NCI-H187 (cell line): ENCODE measurements at places on chromosomes 16 and 17.

GRCh38 chr16:22054847-22055590 is 37.3 kb upstream of the VWA3A start:
- no peak for DNase-seq

DNA sequence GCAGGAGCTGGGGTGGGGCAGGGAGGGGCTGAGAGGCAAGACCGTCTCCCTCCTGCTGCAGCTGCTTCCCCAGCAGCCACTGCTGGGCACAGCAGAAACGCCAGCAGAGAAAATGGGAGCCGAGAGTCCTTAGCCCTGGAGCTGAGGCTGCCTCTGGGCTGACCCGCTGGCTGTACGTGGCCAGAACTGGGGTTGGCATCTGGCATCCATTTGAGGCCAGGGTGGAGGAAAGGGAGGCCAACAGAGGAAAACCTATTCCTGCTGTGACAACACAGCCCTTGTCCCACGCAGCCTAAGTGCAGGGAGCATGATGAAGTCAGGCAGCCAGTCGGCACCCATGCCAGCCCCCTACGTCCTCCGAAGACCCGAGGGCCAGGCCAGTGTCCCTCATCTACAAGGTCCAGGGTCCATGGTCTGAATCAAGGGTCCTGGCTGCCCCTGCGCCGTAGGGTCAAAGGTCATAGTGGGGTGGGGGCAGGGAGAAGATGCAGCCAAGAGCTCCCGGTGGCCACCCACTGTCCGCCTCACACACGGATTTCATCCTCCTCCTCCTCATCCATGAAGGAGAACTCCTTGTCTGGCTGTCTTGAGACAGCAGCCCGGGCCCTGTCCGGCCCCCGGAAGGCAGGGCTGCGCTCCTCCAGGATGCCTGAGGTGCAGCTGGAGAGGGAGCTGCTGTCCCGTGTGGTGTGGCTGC is 23.4 kb upstream of the CPSF4L start:
- no peak for DNase-seq

DNA sequence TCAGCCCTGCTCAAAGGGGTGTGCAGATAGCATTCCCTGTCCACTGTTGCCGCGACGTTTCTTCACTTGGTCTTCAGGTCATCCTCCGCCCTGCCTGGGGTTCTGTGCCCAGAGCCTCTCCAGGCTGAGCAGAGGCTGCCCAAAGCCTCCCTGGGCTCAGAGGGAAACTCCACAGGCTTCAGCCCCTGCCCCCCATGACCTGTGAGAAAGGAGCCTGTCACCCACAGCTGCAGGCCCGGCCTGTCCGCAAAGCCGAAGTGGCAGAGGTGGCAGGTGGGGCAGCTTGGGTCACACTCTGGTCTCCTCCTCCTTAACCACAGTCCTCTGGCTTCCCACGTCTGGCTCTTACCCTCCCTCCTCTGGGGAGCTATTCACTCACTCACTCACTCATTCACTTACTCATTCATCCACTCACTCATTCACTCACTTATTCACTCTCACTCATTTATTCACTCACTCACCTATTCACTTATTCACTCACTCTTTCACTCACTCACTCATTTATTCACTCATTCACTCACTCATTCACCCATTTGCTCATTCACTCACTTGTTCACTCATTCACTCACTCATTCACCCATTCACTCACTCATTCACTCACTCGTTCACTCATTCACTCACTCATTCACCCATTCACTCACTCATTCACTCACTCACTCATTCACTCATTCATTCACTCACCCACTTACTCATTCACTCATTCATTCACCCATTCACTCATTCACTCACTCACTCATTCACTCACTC is 7.1 kb upstream of the CPSF4L start:
- DNase-seq, result no peak

DNA sequence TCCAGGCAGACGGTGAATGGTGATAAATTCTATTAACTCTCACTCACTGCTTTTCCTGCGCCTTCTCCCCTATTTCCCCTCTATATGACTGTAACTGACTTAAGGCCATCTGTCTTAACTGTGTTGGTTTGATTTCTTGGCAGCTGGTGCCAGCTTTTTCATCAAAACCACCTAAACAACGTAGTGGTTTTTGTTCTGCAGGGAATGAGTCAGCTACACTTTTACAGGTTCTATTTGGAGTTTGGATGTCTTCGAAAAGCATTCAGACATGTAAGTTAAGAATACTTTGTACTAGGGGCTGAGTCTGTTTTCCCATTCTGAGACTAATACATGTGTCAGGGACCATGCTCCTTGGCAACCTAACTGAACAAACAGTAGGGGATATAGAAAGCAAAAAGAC is 8.5 kb downstream of the REXO5 start:
- DNase-seq, result no peak

GRCh38 chr17:44065668-44066203 is 735 bp downstream of the LSM12 start:
- no peak for DNase-seq

- no peak for DNase-seq
Measured at GRCh38 chr16:54284319-54284930, 2.2 kb downstream of the IRX3 start.

DNA sequence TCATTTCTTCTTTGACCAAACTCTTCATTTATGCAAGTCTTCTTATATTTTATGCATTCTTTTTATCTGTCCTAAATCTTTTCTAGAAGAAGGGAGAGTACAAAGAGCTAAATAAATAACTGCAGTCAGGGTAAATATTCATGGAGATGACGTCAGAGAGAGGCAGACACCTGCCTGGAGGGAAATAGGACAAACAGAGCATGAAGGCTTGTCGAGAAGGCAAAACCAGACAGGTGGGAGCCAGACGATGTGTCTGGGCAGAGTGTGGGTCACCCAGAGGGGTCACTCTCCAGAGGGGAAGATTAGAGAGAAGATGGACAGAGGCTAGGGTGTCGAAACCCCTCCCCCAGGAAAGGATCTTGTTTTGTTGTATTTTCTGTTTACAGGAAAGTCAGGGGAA is 78.3 kb upstream of the RPL38 start:
- no peak for DNase-seq

- no peak for DNase-seq
Measured at GRCh38 chr16:68772871-68773270, 35.8 kb downstream of the CDH1 start.

DNA sequence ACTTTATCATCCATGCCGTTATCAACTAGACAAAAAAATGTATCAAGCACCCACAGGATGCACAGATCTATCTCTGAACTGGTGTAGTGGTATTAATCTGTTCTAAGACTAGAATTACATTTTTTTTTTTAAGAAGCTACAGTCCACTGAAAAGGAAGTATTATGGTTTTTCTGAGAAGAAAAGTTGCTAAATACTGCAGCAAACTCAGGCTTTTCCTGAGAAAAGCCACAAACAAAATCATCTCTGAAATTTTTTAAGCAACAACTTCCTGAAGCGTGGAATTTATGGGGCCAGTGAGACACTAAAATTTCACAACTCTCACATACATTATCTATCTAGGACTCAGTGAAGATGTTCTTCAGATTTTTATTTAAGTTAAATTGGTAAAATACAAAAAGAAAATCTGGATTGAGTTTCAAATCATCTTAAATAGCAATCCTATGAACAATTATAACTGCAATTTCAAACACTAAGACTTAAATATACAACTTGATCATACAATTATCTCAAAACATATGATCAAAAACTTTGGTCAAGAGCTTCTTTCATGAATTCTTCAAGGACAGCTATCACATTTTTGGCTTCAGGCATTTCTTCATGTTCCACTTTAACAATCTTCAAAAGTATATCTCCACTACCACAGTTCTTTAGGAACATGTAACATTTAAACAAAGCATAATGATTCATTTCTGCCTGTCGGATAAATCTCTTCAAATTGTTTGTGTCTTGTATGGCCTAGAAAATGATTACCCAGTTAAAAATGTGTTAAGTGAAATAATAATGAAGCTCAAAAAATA is 10.5 kb downstream of the C17orf75 start:
- DNase-seq, result no peak

GRCh38 chr17:27512511-27513346 is 56.5 kb downstream of the KSR1 start:
- no peak for DNase-seq

GRCh38 chr16:8407351-8407750 is 183.0 kb downstream of the TMEM114 start:
- DNase-seq, result no peak

- DNase-seq, result no peak
Measured at GRCh38 chr16:88983165-88983564, 6.2 kb upstream of the CBFA2T3 start.

GRCh38 chr17:1562176-1562643 is 382 bp downstream of the PITPNA start:
- no peak for DNase-seq

GRCh38 chr16:3013491-3013951 is 798 bp downstream of the CLDN9 start:
- DNase-seq, result no peak

GRCh38 chr17:16997514-16998429 is 25.9 kb upstream of the TNFRSF13B start:
- DNase-seq, result no peak

GRCh38 chr17:80468242-80468641 is 8.2 kb downstream of the NPTX1 start:
- no peak for DNase-seq

GRCh38 chr16:1572673-1573072 is 39.2 kb downstream of the IFT140 start:
- DNase-seq, result no peak

DNA sequence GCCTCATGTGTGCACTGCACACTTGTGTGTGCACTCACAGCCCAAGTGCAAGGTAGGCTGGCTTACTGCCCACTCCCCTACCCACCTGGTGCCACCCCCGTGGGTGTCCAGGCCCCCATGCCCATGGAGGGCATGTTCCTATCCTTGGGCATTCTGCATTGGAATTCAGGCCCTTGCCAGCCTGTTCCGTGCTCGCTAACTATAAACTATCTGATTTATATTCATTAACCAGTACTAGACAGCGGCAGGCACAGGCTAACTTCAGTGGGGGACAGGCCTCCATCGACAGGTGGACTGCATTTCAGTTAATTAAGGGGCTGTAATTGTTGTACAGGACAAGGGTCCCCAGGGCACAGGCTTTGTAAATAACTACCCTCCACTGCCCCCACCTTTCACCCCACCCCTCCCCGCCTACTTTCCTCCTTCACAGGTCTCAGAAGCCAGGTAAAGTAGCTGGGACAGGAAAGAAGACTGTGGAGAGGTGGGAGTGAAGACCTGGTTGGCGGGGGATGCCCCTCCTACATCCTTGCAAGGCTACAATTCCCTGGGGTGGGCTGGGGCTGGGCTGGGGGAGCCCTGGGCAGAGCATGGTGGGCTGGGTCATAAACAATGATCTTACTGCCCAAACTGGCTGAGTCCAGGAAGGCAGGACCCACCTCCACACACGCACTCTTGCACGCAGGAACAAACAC is 119.0 kb upstream of the LHX1 start:
- no peak for DNase-seq

- DNase-seq, result no peak
Measured at GRCh38 chr17:59652119-59652518, 32.4 kb downstream of the CLTC start.

- peak; percentile 82 for DNase-seq
Measured at GRCh38 chr17:62870030-62870541, 62.0 kb upstream of the MARCHF10 start.
